Left lung (tissue), 14 donors: ENCODE measurements at places on chromosomes 1 and 21. TPM values are rescaled to one million over a fixed set of nuclear protein-coding genes. Genes with fewer than 3 reads are reported as not detected.

OR2L8 gene
- not detected for polyA plus RNA-seq

SH3BGR gene
- polyA plus RNA-seq, result 2.8 TPM

CFHR4 gene
- 0.09 TPM for polyA plus RNA-seq

RGS7 gene
- polyA plus RNA-seq, result 0.43 TPM

TRIM45 gene
- 18.8 TPM for polyA plus RNA-seq

GPR161 gene
- polyA plus RNA-seq, result 37.7 TPM

KCNJ6 gene
- polyA plus RNA-seq, result 0.14 TPM

OR13G1 gene
- not detected for polyA plus RNA-seq

LIN28A gene
- polyA plus RNA-seq, result 0.06 TPM
